ENCODE measurements at places on chromosomes 1 and 21. TPM values are rescaled to one million over a fixed set of nuclear protein-coding genes. Genes with fewer than 3 reads are reported as not detected.

Gene PYHIN1
- 5.4 TPM for total RNA-seq

Gene BSND
- 0.05 TPM for total RNA-seq

Gene NRDC
- total RNA-seq: 157 TPM

Gene NCF2
- 101 TPM for total RNA-seq

Gene C1orf115
- total RNA-seq: 20.0 TPM

Gene ARHGEF11
- total RNA-seq: 1.8 TPM

Gene C1orf94
- total RNA-seq: not detected

Gene MIA3
- 83.1 TPM for total RNA-seq

Gene USP21
- total RNA-seq: 38.1 TPM

Gene LAMC1
- total RNA-seq: 31.8 TPM

Gene MCOLN2
- total RNA-seq: 60.1 TPM

Gene GPR37L1
- not detected for total RNA-seq

Gene DENND2C
- 0.32 TPM for total RNA-seq

Gene C4BPB
- 0.17 TPM for total RNA-seq

Gene VPS26C
- total RNA-seq: 42.5 TPM

Gene C1orf185
- total RNA-seq: not detected

Gene OR10Z1
- not detected for total RNA-seq

Gene OPTC
- not detected for total RNA-seq

Gene DFFA
- total RNA-seq: 34.3 TPM

Gene GBP6
- total RNA-seq: not detected

Gene FCMR
- 146 TPM for total RNA-seq

Gene GPX7
- total RNA-seq: 20.9 TPM

Gene LRRC53
- not detected for total RNA-seq

Gene KCNT2
- not detected for total RNA-seq

Gene TPTE
- total RNA-seq: not detected

Gene SPRR5
- total RNA-seq: not detected

Gene TMEM269
- total RNA-seq: 0.31 TPM

Gene LMOD1
- not detected for total RNA-seq

Gene MPL
- not detected for total RNA-seq

Gene MAP3K7CL
- 7.9 TPM for total RNA-seq

Gene GUCA2B
- not detected for total RNA-seq

Gene AKNAD1
- total RNA-seq: not detected

Gene TSSK3
- total RNA-seq: 6.1 TPM

Gene SELP
- 0.27 TPM for total RNA-seq

Gene VAV3
- total RNA-seq: 29.1 TPM

Gene G0S2
- total RNA-seq: 2.3 TPM

Gene PROK1
- total RNA-seq: not detected

Gene DIO1
- total RNA-seq: not detected

Gene COL24A1
- not detected for total RNA-seq

Gene GNG4
- total RNA-seq: 2.3 TPM

Gene CR1L
- 0.60 TPM for total RNA-seq

Data from activated B cell treated with CpG ODN at 0.5 μM for 24 hours (primary cell).